Activated CD8-positive, alpha-beta memory T cell treated with anti-CD3 and anti-CD28 coated beads for 36 hours (primary cell): ENCODE measurements at places on chromosomes 12 and 14. TPM values are rescaled to one million over a fixed set of nuclear protein-coding genes. Genes with fewer than 3 reads are reported as not detected.

The EXOC5 gene
- 87.4 TPM for total RNA-seq

The PLBD2 gene
- total RNA-seq, result 21.2 TPM

The SIVA1 gene
- 167 TPM for total RNA-seq

The CAPZA3 gene
- total RNA-seq, result not detected

The PTPN21 gene
- 0.30 TPM for total RNA-seq

The RFLNA gene
- not detected for total RNA-seq

The ZFHX2 gene
- 1.3 TPM for total RNA-seq

The ITGA7 gene
- 4.1 TPM for total RNA-seq

The CLIP1 gene
- 47.2 TPM for total RNA-seq

The ACTN1 gene
- 73.9 TPM for total RNA-seq

The ALG10B gene
- 11.4 TPM for total RNA-seq
